ENCODE measurements at places on chromosomes 3 and 15. TPM values are rescaled to one million over a fixed set of nuclear protein-coding genes. Genes with fewer than 3 reads are reported as not detected.
A peak's percentile ranks its signal among the peaks of the same experiment; 100 is the strongest.

DNA sequence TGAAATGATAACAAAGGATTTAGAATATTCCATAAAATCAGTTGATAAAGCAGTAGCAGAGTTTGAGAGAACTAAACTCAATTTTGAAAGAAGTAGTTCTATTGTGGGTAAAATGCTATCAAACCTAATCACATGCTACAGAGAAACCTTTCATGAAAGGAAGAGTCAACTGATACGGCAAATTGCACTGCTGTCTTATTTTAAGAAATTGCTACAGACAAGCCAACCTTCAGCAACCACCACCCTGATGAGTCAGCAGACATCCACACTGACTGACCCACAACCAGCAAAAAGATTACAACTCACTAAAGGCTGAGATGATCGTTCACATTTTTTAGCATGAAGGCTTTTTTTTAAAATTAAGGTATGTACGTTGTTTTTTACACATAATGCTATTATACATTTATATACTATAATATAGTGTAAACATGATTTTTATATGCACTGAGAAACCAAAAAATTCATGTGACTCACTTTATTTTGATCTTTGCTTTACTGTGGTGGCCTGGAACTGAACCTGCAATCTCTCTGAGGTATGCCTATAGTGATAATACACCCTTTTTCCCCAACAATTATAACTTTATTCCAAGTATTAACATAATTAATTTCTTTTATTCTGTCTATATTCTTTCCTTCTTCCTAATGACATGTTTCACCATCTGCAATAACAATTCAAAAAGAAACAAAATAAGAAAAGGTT lies 109.9 kb downstream of the TBC1D5 start:
- peak; percentile 42 for DNase-seq

DNA sequence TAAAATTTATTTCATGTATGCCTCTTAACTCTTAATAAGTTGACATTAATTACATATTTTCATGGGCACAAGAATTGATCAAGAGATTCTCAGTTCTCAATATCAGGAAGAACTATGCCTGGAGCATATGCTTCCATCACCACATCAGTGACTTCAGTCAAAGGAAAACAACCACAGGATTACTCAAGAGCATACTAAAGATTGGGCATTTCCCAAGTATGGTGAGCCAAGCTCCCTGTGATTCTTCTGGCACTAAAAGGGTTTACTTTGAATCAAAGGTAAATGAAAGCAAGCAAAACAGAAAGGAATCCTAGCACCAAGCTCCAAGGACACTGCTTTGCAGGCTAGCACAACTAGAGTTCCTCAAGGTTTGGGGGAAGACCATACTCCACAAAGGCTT lies 44.6 kb downstream of the FMN1 start:
- DNase-seq: no peak

Gene PRR20G
- total RNA-seq: not detected

Gene COMMD2
- 28.4 TPM for total RNA-seq

- DNase-seq: no peak
Observed at GRCh38 chr3:136714020-136714419, 38.2 kb downstream of the STAG1 start.

- no peak for DNase-seq
Observed at GRCh38 chr3:108897883-108898282, 55.8 kb downstream of the GUCA1C start.

DNA sequence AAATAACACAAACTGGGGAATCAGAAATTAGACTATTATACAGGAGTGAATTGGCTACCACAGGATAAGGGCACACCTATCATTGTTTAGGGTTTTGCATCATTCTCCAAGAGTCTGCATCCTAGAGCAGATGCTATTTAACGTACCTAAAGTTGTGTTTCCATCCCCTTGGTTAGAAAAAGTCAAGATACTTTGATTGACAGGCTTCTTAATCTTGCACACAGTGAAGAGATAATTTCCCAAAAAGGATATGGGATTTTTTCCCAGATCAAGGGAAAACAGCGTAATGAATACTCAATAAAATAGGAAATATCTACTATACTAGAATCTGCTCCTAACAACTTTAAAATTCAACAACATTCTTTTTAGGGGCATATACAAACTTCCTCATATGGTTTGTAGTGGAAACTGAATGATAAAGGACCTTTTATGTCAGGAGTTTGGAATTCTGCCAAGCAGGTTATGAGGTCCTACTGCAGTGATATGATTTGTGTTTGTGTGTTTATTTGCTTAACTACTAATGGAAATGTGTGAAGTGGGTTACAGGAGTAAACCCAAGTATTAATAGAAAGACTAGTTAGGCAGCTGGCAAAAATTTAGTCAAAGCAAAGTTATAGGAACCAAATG lies 124.1 kb upstream of the MME start:
- no peak for DNase-seq

DNA sequence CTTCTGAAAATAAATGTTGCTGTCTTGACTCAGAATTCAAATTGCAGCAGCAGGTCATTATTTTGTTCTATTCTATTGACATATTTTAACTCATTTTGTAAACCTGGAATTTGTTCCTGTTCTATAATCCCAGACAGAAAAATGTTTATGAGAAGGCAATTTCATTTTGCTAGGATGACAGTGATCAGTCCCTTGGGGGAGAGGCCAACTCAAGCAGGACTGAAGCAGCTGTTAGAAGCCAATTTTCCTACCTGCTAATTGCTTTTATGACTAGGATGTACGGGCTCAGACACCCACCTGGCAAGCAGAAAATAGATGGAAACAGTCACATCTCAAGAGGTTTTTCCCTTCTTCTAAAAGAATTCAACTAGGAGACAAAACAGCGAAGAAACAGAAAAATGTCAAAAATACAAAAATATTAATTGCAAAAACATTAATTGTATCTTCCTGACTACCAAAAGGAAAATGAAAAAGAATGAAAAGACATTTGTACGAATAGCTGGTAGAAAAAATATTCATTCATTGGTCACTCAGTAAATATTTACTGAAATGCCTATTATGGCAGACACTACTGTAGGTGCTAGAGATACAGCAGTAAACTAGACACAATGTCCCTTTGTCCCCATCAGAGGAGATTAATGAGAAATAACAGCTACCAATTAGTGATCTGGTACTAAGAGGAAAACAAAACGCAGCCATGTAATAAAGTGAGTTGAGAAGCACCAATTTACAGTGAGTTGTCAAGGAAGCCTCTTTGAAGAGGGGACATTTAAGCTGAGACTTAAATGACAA lies 73.5 kb downstream of the PEAK1 start:
- DNase-seq: no peak

DNA sequence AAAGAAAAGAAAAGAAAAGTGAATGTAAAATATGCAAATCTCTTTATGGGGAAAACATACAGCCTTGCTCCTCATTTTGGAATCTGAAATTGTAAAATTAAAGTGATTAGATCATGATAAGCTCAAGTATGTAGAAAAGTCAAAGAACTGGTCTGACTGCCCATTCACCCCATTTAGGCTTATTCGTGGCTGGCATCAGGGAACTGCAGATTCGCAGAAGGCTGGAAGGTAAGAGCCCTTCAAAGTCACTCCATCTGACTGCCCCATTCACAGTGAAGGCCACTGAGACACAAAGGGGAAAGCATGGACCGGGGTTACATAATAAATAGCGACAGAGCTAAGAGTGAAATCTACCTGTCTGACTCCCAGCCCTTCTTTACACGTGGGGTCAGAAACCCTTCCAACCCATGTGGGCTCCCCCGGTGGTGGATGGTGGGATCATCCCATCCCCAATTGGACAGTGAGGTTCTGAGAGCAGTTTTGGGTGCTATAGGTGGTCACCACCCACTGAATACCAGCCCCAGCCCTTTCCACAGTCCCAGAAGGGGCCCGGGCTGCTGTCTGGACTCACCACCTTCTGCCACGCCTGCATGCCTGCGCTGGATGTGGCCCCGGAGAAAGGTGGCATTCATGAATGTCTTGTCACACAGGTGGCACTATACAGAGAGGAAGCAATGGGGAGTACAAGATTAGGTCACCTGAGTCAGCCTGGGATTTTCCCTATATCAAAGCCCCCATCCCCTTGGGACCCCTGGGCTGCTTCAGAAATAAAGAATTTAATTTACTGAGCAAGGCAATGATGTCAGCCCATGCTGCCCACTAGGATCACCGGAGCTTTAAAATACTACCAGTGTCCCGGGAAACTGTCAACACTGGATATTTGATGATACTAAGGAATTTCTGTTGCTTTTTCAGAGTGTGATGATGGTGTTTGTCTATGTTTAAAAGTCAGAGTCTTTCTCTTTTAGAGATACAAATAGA lies 17.9 kb downstream of the DZIP1L start:
- no peak for DNase-seq

GRCh38 chr15:60442763-60443162 lies 36.2 kb downstream of the ICE2 start:
- no peak for DNase-seq

- DNase-seq: peak; percentile 98
Observed at GRCh38 chr3:98522544-98523281, at the start of gene CLDND1. Gene CLDND1, minus strand, starts transcription at chr3:98522902. Its CDS starts 1,478 bp downstream, at chr3:98521424.

DNA sequence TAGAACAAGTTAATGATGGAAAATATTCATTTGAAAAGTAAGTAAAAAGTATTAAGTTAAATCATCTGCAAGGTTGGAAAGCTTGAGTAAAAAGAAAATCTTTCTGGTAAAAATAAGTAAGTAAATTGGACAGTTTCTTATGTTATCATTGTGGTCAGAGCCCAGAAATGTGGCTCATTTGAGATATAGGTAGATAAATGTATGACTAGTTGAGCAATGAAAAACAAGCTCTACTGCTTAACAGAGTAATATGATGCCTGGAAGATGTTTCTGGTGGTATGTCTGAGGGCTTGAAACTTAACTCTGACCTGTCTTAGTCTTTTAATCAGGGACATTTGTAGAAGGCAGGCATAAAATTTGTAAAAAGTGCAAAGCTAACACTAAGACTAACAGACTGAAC lies 444.0 kb downstream of the MFSD1 start:
- no peak for DNase-seq

DNA sequence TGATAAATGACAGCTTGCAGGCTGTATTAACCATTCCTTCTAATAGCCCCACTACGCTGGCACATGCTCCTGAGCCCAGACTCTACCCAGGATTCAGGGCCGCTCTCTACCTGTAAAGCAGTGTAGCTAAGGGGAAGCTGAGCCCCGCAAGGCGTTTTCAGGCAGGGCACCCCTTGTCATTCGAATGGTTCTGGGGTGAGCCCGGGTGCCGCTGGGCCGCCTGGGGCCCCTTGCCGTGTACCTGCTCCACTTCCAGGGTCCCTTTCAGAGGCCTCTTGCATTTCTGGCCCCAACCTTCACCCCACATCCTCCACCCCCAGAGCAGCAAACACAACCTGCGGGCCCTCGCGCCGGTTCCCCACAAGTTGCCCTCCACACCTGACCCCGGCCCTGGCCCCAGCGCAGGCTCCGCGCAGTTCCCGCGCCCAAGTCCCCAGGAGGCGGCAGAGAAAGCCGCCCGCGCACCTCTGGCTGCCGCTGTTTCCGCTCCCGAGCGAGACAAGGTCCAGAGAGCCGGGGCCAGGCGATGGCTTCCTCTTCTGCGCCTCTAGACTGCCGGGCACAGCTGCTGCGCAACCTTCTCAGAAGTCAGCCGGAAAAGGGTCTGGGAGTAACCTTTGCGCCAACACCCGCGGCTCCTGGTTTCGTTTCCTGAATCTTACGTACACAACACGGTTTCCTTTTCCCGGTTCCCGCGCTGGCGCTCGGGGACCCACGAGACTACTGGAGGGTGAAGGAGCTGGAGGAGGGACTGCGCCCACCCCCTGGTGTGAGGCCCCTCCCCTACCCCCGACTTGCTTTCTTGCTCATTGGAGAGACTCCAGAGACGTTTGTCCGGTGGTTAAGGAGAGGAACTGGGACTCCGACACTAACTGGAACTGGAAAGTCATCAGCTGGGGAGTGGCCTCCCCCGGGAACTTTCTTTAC lies at the start of gene PLSCR1:
TSS of gene PLSCR1 (minus strand) at position 606 of the 927 bp plus-strand sequence. CDS start 8,055 bp downstream, outside the sequence.
- DNase-seq: peak; percentile 89

DNA sequence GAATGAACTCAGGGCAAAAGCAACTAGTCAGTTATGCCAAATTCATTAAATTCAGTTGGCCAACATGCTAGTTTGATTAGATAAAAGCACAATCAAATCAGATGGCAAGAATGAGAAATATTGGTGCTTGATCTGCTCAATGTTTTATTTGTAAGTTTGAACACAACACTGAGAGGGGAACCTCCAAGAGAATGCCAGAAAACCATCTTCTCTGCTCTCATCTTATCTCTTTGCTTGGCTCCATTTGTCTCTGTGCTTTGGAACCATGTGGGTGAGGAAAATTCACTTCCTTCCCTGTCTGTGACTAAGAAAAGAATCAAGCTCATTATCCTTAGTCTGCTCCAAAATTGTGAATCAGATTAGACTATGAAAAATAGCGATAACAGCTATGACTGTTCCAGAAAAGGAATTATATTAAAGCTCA lies 43.6 kb upstream of the DCBLD2 start:
- no peak for DNase-seq

DNA sequence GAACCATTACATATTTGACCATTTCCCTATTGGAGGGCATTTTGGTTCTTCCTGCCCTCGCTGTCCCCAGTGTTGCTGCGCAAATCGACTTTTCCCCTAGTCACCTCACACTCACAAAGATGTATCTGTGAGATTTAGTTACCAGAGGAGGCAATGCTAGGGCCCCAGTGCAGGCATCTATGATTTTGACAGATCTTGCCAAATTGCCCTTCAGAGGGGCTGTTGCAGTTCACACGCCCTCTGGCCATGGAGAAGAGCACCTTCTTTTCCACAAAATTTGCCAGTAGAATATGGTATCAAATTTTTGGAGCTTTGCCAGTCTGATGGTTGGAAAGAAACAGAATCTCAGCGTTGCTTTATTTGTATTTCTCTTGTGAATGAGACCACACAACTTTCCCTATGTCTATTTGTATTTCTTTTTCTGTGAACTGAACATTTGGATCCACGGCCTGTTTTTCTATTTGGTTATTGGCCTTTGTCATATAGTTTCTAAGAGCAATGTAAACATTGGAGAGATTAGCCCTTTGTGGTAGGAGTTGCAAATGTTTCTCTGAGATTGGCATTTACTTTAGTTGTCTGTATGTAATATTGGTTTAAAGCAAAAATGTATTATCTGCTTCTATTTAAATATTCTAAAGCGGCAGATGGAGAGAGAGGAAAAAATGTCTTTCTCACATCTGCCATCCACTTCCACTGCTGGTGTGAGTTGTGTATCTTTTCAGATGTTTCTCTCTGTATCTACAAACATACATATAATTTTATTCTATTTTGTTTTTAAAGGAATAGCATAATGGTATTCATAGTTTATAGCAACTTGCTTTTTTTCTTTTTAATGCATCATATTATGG lies 66.1 kb downstream of the DNASE1L3 start:
- DNase-seq: no peak

All from activated CD4-positive, alpha-beta memory T cell treated with anti-CD3 and anti-CD28 coated beads for 36 hours (primary cell).